ENCODE measurements at places on chromosomes 11 and 22.

- DNase-seq = no peak
Observed at GRCh38 chr11:112537026-112537425, 276.4 kb upstream of the PLET1 start.

DNA sequence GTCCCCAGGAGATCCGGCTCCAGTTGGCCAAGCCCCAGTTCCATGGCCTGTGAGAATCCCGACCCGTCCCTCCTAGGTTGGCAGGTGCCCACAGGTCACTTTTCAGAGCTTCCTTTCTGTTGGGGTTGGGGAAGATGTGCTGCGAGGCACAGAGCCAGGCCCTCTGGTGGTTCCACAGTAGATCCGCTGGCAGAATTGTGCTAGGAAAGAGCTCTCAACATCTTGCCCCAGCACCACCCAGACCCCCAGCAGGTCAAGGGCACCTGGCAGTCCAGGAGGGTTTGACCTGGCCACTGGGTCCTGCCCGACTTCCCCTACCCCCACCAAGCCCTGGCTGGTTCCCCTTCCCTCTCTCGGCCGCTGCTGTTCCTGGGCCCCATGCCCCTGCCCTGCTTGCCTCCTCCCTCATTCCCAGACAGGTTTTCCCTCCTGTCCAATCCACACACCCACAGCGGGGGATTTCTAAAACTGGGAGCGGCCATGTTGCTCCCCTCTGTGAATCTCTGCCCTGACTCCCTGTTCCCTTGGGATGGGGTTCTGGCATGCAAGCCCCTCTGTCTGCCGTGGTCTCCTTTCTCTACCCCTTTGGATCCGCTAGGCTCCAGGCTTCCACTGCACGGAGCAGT is 26.2 kb upstream of the GCAT start:
- DNase-seq = no peak

GRCh38 chr22:38737302-38738060 is 18.3 kb downstream of the SUN2 start:
- no peak for DNase-seq

DNA sequence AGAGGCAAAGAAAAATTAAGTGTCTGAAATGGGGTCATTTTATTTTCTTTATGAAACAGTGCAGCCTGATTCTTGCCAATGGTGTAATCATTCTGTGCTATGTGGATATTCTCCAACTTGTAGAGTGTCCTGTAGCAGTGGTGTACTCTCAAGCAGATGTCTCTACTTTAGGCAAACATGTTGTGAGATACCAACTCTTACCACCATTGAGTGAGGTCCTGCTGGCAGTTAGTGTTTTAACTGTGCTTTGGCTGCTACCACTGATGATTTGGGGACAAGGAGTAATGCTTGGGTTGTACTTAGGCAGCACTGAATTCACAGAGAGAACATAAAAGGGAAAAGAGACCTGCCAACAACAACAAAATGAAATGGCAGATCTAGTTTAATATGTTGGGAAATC is 122.5 kb downstream of the APIP start:
- no peak for DNase-seq

- no peak for DNase-seq
Observed at GRCh38 chr11:126176853-126177470, 34.5 kb downstream of the RPUSD4 start.

DNA sequence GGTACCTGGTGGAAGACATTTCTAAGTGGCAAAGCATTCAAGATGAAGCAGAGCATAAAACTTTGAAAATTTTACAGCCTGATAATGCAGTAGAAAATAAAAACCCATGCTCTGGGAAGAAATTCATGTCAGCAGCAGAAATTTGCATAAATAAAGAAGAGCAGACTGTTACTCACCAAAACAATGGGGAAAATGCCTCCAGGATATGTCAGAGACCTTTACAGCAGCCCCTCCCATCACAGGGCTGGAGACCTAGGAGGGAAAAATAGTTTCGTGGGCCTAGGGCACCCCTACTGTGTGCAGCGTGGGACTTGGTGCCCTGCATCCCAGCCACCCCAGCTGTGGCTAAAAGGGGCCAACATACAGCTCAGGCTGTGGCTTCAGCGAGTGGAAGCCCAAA is 5.4 kb upstream of the DKK3 start:
- DNase-seq = no peak

DNA sequence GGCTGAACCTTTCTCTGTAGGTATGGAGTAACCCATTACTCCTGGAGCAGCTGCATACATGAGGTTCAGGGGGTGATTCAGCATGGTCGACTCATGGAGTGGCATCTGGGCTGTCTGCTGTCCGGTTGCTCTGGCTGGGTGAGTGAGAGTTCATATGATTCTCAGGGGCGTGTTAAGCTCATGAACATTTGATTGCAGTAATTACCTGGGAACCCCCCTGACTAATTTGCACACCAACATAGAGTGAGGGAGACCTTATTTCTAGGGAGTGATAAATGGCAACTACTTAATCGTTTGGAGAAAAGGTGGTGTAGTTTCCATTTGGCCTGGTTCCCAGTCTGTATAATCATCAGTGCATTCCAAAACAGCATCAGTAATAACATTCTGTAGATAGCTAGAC is 661.9 kb downstream of the ETS1 start:
- no peak for DNase-seq

- DNase-seq = no peak
Observed at GRCh38 chr11:68655406-68655805, 28.9 kb upstream of the GAL start.

DNA sequence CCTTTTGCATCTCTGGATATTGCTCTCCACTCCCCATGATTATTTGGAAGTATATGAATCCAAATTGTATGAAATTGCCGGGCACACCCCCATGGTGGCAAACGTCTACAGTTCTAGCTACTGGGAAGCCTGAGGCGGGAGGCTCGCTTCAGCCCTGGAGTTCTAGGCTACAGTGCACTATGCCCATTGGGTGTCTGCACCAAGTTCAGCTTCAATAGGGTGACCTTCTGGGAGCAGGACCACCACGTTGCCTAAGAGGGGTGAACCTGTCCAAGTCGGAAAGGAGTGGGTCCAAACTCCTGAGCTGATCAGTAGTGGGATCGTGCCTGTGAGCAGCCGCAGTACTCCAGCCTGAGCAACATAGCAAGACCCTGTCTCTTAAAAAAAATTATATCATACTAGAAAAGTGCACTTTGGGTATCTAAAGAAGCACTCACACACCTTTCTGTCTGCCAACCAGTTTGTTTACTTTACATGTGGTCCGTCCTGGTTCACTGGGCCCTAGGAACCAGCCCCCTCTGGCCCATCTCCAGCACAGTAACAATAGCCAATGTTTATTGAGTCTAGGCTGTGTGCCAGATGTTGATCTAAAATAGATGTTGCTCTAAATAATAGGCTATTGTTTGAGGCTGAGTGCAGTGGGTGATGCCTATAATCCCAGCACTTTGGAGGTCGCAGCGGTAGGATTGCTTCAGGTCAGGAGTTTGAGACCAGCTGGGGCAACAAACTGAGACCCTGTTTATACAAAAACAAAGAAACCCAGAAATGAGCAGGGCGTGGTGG is 16.4 kb upstream of the KAT5 start:
- no peak for DNase-seq

GRCh38 chr22:37819105-37819433 is 4.1 kb upstream of the GALR3 start:
- DNase-seq = no peak

DNA sequence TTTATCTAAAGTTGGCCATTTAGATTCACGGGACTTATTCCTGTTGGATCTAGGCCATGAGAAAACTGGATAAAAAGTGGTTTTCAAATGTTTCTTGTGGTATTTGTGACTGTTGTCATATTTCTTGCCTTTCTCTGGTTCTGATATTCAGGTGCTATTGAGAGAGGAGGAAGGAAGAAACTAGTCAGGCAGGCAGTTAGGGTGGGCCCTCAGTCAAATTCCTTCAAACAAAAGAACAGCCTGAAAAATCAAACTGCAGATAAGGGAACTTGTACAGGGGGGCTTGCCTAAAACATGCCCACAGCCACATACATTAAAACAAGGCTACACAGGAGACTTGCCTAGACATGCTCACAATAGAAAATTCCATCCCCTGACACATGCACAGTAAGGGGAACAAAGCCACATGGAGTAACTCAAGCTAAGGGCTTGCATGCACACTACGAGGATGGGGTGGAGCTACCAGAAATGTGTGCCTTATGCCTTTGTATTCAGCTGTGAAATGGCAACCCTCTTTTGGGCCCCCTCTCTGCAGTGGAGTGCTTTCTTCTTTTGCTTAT is 18.2 kb downstream of the NCR3LG1 start:
- DNase-seq = no peak

DNA sequence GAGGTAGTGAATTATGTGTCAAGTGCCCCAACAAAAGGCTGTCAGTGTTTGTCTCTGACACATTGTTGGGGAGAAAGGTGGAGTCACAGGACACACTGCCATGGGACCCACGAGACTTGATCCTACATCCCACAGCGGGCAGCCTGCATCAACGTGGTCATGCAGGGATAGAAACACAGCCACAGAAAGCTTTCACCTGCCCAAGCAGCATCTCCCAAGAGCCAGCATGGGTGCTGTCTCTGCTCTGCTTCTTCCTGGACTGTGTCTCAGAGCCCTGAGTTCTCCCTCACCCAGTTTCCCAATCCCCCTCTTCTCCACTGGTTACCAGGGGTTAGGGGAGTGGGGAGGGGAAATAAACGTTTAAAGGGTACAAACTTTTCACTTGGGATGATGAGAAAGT is 97.2 kb downstream of the VPREB1 start:
- DNase-seq = no peak

DNA sequence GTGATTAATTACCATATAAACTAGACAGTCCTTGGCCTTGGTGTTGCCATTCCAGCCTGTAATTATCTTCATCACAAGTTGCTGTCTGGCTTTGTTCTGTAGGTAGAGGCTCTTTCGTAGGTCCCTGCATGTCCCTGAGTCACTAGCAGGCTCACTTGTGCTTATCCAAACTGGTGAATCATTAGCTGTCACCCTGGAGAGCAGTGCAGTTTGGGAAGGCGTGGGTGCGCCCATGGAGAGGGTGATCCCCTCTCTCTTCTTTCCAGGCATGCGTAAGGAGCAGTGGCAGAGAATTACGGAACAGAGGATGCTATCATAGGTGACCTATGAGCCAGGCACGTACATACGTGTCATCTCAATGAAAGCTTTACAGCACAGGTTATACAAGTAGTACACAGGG is 11.0 kb upstream of the EHF start:
- no peak for DNase-seq

GRCh38 chr11:77299528-77299993 is 1.9 kb downstream of the GDPD4 start:
- no peak for DNase-seq

DNA sequence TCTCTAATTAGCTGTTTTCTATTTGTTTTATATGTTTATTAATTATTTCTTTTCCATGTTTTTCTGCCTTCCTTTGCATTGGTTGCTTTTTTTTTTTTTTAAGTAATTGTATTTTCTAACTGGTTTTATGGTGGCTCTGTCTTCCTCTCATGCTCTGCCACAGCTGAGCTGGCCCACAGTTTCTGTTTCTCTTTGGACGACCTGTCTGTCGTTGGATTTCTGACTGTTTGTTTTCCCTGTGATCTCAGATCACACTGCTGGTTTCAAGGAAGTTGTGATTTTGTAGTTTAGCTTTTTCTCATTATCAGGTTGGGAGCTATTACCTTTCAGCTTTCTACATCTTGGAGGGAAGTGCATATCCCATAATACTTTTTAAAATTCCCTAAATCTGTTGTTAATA is 15.9 kb upstream of the OR6M1 start:
- DNase-seq = no peak

DNA sequence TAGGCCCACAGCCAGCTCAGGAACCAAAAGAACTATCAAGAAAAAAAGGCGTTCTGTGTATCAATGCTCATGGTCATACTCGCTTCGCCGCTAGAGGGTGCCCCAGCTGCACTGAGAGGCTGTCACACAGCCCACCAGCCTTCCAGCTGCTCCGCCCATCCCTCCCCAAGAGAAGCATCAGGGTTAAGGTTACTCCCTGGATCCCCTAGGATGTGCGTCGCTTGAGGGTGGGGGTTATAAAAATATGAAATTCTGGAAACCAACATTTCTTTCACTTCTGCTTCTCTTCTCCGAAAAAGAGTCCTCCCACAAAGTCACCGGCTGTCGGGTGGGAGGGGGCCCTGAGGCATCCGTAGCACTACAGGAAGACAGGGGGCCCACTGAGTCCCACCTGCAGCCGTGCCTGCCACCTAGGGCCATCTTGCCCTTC is 1.7 kb downstream of the CBX6 start:
- peak; percentile 78 for DNase-seq

- no peak for DNase-seq
Observed at GRCh38 chr11:131248588-131248987, 121.8 kb upstream of the NTM start.

DNA sequence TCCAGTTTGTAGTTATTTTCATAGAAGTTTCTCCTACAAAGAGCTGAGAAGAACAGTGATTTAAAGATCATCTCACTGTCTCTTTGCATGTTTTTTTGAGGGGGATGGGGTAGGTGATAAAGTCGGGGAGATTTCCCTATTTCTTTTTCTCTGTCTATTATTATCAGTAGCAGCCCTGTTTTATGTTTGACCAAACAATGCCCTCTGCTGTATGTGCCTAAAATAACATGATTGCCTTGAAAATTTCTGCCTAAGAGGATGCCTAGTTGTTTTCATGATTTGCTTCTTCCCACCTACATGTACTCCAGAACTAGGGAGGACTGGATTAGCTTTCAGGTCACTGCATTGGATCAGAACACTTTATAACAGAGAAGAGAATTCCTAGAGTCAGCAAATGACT is 1330.2 kb downstream of the LRRC4C start:
- DNase-seq = no peak

DNA sequence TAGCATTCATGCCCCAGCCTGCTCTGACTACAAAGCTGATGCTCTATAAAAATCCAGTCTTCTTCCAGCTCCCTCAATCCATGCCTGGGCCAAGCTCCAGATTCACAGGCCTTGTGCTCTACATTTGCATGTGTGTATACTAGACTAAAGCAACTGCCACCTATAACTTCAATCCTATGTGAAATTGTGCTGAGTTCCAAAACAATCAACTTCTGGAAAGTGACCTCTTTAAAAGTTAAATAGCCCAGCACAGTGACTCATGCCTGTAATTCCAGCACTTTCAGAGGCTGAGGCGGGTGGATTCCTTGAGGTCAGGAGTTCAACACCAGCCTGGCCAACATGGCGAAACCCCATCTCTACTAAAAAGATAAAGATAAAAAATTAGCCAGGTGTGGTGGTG is 114.3 kb upstream of the ZC3H12C start:
- DNase-seq = no peak

- DNase-seq = no peak
Observed at GRCh38 chr11:64233913-64234586, at the start of gene VEGFB. VEGFB (plus strand) TSS chr11:64234584; CDS start chr11:64234834, 250 bp downstream.

GRCh38 chr11:128786507-128786906 is 80.6 kb downstream of the KCNJ1 start:
- no peak for DNase-seq

GRCh38 chr22:28019360-28019759 is 100.3 kb upstream of the PITPNB start:
- no peak for DNase-seq

GRCh38 chr11:116170526-116171120 is 602.2 kb downstream of the BUD13 start:
- DNase-seq = no peak

GRCh38 chr11:85407648-85408047 is 219.5 kb downstream of the DLG2 start:
- no peak for DNase-seq
